ENCODE measurements at places on chromosomes 16 and 17.

DNA sequence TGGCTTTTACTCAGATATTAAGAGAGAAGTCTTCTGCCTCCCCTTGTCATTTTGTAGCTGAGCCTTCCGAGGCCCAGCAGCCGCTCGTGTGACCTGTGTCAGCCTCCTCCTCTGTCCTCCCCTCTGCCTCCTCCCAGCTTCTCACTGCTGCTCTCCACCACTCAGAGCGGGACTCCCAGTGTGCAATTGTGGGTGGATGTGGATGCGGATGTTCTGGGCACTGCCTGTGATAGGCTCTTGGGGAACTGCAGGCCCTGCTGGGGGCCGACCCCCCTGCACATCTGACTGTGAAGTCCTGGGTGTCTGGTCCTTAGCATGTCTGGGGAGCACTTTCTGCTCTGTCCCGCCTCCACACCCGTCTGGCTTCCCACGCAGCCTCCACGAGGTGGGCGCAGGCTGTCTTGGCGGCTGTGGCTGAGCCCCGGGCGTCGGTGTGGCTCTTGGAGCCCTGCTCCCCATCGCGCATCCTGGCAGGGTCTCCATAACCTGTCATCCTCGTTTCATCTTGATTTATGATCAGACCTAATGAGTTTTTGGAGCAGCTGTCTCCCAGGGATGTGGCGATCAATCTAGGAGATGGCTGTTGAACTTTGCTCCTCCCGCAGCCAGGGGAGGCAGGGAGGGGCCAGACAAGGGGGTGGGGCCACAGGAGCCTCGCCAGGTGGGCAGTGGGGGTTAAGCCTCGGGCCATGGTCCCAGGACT, 28.1 kb downstream of the GRIN2C start:
- no peak for DNase-seq

DNA sequence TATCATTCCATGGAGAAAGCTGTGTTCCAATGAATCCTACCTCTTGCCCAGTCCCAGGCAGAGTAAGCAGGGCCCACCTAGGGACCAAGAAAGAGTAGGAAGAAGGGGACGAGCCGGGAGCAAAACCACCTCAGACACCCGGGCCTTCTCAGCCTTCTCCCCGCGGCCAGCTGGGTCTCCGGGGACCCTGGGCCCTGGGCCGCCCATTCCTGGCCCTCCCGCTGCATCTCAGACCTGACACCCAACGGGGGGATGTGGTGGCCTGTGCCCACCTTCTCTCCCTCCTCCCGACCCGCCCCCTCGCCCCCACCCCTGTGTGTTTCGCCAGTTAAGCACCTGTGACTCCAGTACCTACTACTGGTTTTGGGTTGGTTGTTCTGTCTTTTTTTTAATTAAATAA, 11.4 kb upstream of the CACNG1 start:
- no peak for DNase-seq

- DNase-seq = no peak
Measured at GRCh38 chr16:84853534-84853933, 33.7 kb downstream of the CRISPLD2 start.

- no peak for DNase-seq
Measured at GRCh38 chr16:19123535-19124178, 9.9 kb downstream of the ITPRIPL2 start.

DNA sequence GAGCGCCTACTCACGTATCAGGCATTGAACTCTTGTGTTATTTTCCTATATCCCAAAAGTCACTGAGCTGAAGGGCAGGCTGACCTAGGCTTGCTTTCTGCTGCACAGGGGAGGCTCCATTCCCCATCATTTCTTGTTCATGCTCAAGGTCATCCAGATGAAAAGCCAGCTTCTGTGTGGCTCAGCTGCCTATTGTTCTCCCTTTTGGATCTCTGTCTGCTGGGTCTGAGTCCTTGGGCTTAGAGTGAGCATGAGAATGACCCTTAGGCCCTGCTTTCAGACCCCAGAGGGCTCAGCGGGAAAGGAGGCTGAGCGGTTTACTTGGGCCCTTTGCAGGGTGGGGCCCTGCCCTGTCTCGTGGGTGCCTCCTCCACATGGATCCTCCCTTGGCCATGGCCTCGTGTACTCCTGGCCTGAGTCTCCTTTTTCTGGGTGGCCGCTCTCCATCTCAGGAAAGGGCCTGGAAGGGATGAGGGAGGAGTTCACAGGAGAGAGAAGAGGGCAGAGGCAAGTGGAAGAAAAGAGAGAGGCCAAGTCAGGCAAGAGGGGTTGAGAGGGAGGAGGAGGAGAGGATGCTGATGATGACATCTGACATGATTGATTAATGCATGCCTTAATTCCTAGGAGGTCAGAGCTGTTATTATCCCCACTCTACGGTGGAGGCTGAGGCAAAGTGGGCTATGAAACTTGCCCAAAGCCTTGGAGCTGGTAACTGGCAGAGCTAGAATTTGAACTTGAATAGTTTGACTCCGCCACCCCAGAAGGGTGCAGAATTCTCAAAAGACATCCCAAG, 19.8 kb upstream of the MAP3K14 start:
- no peak for DNase-seq

DNA sequence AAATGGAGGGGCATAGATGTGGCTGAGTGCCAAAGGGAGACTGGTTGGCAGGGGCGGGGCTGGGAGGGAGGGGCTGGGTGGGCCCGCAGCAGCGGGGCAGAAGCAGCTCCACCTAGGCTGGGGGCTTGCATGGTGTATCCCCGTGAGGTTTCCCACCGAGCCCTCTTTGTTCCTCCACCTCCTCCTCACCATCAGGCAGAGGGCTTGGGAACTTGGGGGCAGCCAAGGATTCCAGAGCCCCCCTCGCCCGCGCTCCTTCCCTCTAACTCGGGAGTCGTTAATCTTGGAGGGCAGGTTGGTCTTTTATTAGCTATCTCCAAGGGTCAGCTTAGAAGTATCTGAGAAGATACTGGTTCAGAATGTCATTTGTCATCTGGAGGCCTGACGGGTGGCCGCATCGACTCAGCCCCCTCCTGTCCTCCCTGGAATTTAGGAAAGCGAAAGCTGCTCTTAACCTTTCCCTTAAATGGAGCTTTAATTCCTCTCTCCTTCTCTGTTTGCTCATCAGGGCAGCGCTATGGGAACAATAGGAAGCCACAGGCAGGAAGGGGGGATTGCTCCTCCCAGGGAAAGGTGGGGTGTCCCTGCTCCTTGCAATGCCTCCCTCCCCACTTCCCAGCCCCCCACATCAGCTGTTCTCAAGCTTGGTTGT, 274.3 kb upstream of the XYLT1 start:
- DNase-seq = no peak

GRCh38 chr17:45950888-45951287, 48.2 kb upstream of the STH start:
- no peak for DNase-seq

- DNase-seq = no peak
Measured at GRCh38 chr16:83554096-83554495, 253.7 kb upstream of the HSBP1 start.

DNA sequence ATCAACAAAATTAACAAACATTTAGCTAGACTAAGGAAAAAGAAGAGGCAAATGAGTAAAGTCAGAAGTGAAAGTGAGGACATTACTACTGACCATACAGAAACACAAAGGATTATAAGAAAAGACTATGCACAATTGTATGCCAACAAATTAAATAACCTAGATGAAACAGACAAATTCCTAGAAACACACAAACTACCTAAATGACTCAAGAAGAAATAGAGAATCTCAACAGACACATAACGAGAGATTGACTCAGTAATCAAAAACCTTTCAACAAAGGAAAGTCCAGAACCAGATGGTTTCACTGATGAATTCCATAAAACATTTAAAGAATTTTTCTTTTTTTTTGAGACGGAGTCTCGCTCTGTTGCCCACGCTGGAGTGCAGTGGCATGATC, 35.7 kb upstream of the MYLK3 start:
- DNase-seq = no peak

- no peak for DNase-seq
Measured at GRCh38 chr17:3870871-3871306, 22.0 kb downstream of the CAMKK1 start.

- no peak for DNase-seq
Measured at GRCh38 chr17:81471818-81472456, 40.7 kb downstream of the ACTG1 start.

- DNase-seq = no peak
Measured at GRCh38 chr16:16864536-16864935, 485.6 kb downstream of the NPIPA7 start.

DNA sequence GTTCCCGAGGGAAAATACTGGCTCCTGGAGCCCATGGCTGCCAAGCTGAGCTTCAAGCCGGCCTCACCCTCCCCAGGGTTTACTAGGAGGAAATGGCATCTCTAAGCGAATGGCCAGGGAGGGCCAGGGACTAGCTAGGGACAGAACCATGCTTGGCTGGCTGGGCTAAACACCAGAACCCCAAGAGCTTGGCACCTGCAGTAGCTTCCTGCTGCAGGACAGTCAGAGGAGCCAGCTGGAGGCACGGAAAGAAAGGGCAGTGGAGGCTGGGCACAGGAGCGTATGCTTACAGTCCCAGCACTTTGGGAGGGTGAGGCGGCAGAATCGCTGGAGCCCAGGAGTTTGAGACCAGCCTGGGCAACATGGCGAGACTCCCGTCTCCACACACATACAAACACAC, 33.7 kb downstream of the PEMT start:
- no peak for DNase-seq

GRCh38 chr16:11964761-11965551, at the start of gene TNFRSF17:
Gene TNFRSF17 (plus strand): TSS chr16:11965210. CDS start chr16:11965325, 115 bp downstream.
- no peak for DNase-seq

GRCh38 chr16:89115216-89115861, 21.7 kb downstream of the ACSF3 start:
- DNase-seq = no peak

GRCh38 chr17:64651889-64652288, 10.2 kb downstream of the SMURF2 start:
- no peak for DNase-seq

GRCh38 chr16:51155199-51155607, 4.1 kb upstream of the SALL1 start:
- DNase-seq = no peak

- no peak for DNase-seq
Measured at GRCh38 chr17:40415390-40415789, 2.3 kb downstream of the TOP2A start.

GRCh38 chr17:39939588-39940419, 12.3 kb downstream of the LRRC3C start:
- DNase-seq = no peak

GRCh38 chr17:79609673-79610645, 892 bp downstream of the RBFOX3 start:
- DNase-seq = no peak

DNA sequence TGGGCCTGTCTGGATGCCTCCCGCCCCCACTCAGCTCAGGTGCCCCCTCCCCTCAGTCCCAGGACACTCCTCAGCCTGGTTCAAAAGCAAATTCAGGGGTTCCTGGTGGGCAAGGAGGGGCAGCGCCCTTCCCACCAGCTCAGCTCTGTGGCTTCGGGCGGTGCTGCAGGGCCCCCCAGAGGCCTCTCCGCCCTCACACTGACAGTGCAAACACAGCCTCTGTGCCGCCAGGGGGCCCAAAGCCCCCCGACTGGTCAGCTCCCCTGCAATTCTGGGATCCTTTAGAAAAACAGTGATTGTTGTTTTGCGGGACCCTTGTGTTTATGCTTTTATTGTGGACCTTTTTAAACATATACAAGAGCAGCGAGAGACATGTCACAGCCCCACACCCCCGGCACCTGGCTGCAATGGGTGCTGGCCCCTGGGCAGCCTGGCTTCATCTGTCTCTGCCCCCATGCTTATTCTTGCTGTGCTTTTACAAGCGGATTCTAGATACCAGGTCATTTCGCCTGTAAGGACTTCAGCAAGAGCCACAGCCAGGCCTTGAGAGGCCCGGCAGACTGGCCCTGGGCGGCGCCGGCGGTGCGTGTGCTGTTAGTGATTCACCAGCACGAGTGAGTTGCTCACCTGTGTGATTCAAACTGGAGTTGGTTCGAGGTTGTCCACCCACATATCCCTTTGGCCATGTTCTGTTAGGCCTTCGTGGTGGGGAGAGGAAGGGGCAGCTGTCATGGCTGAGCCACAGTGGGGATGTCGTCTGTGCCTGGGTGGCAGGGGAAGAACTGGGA, 21.2 kb downstream of the ZNF469 start:
- no peak for DNase-seq

- DNase-seq = no peak
Measured at GRCh38 chr17:75755205-75755901, 9.6 kb downstream of the GALK1 start.

GRCh38 chr17:2937331-2938003, 125.9 kb downstream of the OR1D5 start:
- DNase-seq = no peak

GRCh38 chr17:66437476-66438026, 135.1 kb downstream of the PRKCA start:
- no peak for DNase-seq

GRCh38 chr17:1391577-1391976, 8.4 kb downstream of the YWHAE start:
- DNase-seq = no peak

- no peak for DNase-seq
Measured at GRCh38 chr16:29315916-29316517, 90.5 kb downstream of the NPIPB11 start.
